ENCODE measurements at places on chromosomes 7 and 10.

DNA sequence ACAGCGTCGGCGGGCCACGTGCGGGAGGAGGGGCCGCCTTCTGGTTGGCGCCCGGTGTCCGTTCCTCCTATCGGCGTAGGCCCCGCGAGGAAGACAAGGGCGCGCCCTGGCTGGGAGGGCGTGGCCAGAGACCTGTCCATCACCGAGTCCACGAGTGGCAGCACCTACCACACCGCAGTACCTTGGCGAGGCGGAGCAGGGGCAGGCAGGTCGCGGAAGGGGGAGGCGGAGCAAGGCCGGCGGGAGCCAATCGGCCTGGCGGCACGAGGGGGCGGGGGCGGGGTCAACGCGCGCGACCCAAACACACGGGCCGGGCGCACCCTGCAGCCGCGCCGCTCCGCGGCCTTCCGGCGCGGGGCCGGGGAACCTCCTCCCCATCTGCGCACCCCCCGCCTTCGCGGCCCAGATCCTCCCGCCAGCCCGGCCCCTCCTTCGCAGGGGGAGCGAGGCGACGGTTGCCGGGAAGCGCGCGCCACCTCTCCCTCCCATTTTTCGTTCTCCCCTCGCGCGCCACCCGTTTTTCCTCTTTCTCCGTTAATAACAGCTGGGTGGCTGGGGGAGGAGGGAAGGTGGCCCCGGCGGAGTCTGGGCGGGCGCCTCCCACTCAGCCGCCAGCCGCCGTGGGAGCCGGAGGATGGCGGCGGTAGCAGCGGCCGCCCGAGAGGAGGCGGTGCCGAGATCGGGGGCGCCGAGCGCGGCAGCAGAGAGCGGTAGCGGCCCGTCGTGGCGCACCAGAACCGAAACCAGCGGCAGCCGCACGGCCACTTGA, at the start of gene ZNRF2:
Gene ZNRF2, plus strand, starts transcription at position 300 of the 769 bp plus-strand sequence. CDS start 761 bp downstream, outside the sequence.
- DNase-seq = peak; percentile 100

DNA sequence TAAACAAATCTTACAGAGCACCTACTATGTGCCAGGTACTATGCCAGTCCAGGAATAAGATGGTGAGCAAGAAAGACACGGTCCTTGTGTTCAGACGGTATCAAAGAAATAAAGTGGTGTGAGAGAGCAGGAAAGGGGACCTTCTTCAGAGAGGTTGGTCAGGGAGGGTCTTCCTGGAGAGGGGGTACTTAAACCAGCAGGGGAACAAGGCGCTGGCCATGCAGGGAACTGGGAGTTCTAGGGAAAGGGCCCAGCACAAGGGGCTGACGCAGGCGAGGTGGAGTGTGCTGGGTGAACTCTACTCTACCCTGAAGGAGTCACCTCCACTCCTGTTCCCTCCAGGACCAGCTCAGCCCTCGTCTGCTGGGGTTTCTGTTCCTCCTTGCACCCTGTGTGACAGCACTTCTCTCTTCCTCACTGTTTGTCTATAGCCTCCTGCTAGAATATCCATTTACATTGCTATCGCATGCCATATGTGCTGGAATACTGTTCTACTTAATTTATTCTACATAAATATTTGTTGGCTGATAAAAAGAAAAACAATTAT, 73.5 kb downstream of the AOAH start:
- no peak for DNase-seq

- DNase-seq = no peak
Measured at GRCh38 chr7:142859829-142860228, 5.0 kb downstream of the EPHB6 start.

- DNase-seq = no peak
Measured at GRCh38 chr7:83271212-83272099, 108.8 kb upstream of the PCLO start.

- no peak for DNase-seq
Measured at GRCh38 chr10:114272696-114273095, 33.6 kb downstream of the VWA2 start.

- DNase-seq = no peak
Measured at GRCh38 chr7:45203459-45203858, 45.9 kb downstream of the RAMP3 start.

DNA sequence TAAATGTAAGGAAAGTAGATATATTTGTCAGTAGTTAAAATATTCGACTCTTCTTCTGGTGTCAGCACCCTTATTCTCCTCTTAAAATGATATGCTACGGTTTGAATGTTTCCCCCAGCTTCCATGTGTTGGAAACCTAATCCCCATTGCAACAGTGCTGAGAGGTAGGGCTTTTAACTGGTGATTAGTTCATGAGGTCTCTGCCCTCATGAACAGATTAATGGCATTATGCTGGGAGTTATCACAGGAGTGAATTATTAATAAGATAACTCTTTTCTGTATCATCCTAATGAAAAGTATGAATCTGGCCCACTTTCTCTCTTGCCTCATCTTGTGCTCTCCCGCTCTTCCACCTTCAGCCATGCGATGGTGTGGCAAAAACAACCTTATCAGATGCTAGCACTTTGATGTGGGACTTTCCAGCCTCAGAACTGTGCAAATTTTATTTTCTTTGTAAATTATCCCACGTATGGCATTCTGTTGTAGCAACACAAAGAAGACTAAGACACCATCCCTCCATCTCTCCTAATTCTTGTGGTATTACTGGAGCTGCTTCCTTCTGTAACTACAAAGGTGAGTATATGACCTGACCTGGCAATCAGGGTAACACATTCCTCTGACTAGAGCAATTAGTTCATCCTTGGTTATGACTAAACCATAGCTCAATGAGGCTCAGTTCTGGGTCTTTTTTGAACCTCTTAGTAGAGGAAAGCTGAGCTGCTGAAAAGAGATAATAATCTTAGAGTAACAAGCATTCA, 171.1 kb upstream of the TMEM196 start:
- DNase-seq = no peak

DNA sequence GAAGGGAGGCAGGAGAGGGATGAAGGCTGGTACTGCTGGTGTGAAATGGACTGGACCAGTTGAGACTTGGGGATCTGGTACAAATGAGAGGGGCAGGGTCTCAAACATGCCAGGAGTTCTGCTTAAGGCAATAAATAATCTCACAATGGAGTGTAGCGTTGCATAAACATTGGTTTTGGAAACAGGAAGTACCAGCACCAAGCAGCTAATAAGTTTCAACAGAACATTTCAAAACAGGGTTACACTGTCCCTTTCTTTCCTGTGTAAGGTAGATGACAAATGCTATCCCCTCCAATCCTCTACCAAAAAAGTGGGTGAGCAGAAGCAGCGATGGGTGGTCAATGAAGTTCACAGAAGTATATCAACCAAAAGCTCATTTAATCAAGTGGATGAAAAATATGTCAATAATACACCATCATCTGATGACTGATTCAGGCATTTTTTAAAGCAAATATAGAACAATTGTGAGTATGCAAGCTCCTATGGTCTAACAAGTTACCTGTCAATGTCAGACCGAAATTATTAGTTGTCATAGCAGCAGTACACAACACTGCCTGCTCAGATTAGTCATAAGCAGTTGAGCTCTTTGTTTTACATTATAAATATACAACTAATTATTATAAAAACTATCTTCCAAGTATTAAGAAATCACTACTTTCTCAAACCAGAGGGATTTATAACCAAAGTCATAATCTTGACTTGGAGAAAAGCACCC, 220.0 kb downstream of the FAM107B start:
- no peak for DNase-seq

GRCh38 chr10:129467359-129468064, 471 bp downstream of the MGMT start:
- DNase-seq = no peak

- DNase-seq = no peak
Measured at GRCh38 chr7:20306180-20306946, 24.3 kb upstream of the ITGB8 start.

DNA sequence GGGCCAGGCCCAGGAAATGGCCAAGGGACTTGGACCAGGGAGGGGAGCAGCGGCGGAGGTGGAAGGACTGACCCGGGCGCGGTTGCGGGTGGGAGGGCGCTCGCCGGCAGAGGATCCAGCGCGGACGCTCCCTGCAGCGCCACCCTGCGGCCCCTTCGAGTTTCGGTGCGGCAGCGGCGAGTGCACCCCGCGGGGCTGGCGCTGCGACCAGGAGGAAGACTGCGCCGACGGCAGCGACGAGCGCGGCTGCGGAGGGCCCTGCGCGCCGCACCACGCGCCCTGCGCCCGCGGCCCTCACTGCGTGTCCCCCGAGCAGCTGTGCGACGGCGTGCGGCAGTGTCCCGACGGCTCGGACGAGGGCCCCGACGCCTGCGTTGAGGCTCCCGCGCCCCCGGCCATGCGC, 16.8 kb upstream of the ZNF467 start:
- no peak for DNase-seq

- DNase-seq = no peak
Measured at GRCh38 chr7:149430192-149430591, 30.7 kb downstream of the ZNF777 start.

GRCh38 chr10:60524541-60524940, 134.9 kb upstream of the ANK3 start:
- DNase-seq = no peak

DNA sequence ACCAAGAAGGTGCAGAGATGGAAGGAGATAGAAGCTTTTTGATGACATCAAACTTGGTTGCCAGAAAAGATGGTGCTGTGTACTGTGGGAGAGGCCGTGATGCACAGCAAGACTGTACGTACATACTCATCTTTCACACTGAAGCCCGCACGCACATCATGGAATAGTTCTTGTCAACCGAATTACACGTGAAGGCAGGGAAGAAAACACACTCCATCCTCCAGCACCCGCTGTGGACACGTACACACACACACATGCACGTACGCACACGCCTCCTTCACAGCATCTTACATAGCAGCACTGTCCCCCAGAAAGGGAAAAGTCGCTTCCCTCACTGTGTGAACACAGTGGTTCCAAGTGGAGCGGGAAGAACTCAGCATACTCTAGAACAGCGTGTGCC, 54.5 kb upstream of the DDC start:
- DNase-seq = no peak

DNA sequence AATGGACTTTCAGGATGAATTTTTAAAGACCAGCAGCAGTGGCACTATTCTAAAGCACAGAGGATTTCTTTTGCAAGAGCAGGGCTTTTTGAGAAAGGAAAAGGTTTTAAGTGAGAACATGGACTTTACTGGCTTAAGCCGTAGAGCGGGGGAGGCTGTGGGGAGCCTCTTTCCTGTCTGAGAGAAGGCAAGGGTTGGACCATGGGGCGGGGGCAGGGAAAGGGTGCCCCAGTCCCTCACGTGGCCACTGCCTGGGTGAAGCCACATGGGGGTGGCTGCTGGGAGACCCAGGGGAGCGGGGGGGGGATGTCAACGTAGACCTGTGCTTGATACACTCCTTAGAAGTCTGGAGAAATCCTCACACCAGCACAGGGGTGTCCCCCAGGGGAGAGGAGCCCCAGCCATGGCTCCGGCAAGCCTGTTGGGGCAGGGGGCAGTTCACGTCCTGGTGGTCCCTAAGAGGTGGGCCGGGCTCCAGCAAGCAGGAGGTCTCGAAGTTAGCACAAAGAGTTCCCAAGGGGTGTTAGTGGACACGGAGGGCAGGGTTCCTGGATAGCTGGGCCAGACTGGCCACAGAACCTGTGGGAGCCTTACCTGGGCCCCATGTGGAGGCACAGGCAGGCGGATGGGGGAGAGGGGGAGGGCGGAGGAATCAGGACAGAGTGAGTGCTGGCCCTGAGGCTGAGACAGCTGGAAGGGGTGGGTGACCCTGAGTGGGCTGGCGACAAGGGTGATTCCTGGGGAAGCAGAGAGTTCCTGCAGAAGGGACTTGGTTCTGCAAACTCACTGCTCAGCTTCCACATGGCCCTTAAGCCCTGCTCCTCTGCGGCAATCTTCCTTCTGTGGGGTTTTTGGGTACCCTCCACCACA, 36.9 kb upstream of the ELFN1 start:
- DNase-seq = no peak

Data from RWPE2 (cell line).